ENCODE measurements at places on chromosomes 2 and 18.

DNA sequence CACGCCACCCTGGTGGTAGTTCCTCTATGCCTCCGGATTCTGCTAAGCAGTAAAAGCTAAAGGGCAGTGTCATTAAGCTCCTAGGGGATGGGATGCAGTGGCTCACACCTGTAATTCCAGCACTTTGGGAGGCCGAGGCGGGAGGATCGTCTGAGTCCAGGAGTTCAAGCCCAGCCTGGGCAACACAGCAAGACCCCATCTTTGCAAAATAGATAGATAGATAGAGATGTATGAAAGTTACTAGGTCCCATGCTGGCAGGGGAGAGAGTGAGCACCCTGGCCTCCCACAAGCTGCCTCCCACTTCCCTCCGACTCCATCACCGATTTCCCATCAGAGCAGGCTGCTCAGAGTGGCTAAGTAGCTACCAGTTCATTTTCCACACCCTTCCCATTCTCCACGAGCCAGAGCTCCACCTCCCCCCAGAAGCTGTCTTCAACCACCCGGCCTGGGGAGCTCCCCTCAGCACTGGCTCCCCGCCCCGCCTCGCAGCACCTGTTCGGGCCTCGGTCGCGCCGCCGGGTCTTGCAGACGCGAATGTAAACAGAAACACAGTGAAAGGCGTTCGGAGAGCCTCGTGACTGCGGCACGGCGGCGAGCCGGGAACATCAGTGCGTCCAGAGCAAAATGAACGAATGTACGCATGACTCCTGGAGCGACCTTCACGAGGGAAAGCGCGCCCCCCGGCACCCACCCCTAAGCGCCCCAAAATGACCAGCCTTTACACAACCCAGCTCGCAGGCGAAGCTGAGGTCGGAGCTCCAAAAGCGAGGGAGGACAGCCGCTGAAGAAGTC lies 598 bp upstream of the CEP68 start:
- no peak for DNase-seq

GRCh38 chr2:183014005-183014404 lies 24.3 kb downstream of the NCKAP1 start:
- DNase-seq = no peak

GRCh38 chr18:21632393-21632792 lies 20.3 kb downstream of the SNRPD1 start:
- peak; percentile 25 for DNase-seq

GRCh38 chr2:43840965-43841364 lies 2.2 kb downstream of the ABCG8 start:
- no peak for DNase-seq

DNA sequence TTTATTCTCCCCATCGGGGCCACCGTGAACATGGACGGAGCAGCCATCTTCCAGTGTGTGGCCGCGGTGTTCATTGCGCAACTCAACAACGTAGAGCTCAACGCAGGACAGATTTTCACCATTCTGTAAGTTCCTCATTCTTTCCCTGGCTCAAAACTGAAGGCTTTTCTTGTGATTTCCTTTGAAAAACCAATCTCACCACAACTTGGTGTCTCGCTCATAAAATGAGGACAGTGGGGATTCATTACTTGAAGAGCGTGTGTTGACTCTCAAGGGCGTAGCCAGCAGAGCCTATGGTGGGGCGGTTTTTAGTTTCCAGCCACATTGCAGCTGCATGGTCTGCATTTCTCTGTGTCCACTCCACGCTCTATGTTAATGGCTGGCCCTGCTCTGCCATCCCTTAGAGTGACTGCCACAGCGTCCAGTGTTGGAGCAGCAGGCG lies 29.0 kb downstream of the SLC1A4 start:
- no peak for DNase-seq

GRCh38 chr2:42072349-42073118 lies 24.7 kb downstream of the PKDCC start:
- DNase-seq = no peak

- no peak for DNase-seq
Observed at GRCh38 chr2:1011006-1011405, 60.4 kb downstream of the SNTG2 start.

DNA sequence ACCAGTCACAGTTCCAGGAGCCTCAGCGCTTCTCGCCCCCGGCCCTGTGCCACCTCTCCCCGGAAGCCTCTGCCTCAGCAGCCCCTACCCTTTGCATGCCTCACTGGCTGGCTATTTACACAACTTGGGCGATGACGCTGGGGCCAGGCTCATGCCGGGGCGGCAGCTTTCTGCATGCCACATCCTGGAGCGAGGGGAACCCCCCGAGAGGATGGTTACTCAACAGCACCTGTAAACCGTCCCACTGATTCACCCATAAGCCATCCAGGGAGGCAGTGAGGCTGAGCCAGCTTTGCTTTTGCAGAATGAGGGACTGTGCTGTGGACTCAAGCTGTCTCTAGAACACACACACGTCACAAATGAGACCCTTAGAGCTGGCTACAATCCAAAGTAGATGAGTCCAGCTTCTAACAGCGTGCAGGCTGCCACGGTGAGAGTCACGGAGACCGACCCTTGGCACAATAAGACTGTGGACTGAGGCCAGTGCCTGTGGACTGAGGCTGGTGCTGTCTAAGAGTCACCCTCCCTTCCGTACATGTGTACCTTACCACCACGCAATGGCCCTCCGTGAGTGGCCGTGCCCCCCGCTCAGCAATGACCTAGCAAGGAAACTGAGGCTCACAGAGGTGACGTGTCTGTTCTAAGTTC lies 45.6 kb upstream of the ODC1 start:
- DNase-seq = peak; percentile 37

- DNase-seq = no peak
Observed at GRCh38 chr2:199989822-199990221, 34.4 kb downstream of the MAIP1 start.

GRCh38 chr2:46211461-46211860 lies 85.7 kb upstream of the EPAS1 start:
- no peak for DNase-seq

DNA sequence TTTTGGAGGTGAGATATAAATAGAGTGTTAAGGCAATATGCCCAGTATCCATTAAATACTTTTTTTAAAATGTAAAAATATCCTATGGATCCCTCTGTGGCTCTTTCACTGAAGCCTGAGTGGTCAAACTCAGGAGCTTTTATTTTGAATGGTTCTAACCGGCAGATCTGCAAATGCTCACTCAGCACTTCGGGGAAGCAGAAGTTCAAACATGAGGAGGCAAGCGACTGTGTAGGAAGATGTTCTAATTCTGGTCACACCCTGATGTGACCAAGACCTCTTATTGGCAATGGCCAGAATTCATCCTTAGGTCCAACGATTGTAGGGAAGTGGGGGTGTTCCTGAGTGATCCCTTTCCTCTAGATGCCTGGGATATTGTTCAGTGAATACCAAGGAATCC lies 168.8 kb downstream of the CDCA7 start:
- DNase-seq = no peak

- DNase-seq = peak; percentile 4
Observed at GRCh38 chr18:63409301-63409700, 13.0 kb downstream of the VPS4B start.

- DNase-seq = no peak
Observed at GRCh38 chr2:80545420-80546210, 241.1 kb upstream of the LRRTM1 start.

GRCh38 chr2:216017365-216017764 lies 4.0 kb upstream of the MREG start:
- no peak for DNase-seq

- no peak for DNase-seq
Observed at GRCh38 chr2:36338827-36339145, 16.8 kb upstream of the CRIM1 start.

GRCh38 chr2:3142961-3143571 lies 234.6 kb downstream of the EIPR1 start:
- no peak for DNase-seq

DNA sequence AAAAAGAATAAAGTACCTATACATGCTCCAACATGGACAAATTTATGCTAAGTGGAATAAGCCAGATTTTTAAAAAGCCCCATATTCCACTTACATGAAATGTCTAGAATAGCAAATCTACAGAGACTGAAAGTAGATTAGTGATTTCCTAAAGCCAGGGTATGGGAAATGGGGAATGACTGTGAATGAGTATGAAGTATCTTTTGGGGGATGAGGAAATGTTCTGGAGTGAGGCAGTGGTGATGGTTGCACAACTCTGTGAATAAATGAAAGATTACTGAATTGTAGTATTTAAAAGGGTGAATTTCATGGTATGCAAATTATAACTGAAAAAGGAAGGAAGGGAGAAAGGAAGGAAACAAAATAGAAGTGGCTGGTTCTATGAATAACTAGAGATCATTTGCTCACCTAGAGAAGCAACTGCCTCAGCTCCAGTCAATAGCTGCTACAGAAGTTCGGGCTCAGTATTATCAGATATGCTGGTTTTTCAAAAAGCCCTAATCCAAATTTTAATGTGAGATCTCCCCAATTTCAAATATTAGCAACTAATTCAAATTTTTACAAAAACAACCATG lies 39.3 kb downstream of the MAP3K2 start:
- DNase-seq = peak; percentile 71

DNA sequence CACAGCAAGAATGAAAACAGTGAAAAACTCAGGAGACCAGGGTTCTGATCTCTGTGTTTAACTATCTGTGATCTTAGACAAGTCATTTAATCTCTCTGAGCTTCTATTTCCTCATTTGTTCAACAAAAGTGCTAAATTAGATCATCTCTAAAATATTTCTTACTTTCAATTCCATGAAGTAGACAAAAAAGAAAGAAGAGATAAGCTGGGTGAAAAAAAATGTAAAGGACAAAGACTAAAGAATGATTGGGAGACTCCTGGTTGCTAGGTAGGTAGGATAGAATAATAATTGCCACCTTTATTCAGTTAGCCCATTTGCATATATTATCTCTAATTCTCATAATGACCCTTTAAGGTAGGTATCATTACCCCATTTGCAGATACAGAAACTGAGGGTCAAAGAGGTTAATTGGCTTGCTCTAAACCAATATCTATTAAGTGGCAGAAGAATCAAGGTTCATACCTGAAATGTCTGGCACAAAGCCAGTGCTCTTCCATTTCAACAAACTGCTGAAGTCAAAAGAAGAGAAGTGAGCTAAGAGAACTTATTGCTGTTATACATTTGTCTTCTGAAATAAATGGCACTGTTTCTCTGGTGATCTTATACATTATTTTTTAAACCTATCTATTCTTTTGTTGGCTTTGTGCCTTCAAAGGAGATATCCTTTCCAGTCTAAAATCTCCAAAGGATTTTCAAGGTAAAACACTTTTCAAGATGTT lies 141.7 kb downstream of the OTX1 start:
- DNase-seq = no peak

DNA sequence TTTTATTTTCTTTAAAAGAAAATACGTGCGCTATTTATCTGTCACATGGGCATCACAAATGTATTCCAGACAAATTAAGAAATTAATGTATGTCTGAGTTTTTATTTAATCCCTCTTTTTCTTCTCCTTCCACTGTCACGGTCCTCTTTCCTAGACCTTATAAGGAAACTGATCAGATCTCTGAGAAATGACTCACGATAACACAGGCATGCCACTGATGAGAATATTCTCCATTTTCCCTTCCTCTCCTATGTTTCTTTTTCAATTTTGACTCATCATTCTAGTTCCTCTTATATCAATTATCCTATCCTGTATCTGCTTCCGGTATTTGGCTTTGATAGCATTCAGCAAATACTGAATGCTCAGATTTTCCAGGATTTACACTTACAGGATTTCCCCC lies 121.8 kb downstream of the DSC3 start:
- no peak for DNase-seq

DNA sequence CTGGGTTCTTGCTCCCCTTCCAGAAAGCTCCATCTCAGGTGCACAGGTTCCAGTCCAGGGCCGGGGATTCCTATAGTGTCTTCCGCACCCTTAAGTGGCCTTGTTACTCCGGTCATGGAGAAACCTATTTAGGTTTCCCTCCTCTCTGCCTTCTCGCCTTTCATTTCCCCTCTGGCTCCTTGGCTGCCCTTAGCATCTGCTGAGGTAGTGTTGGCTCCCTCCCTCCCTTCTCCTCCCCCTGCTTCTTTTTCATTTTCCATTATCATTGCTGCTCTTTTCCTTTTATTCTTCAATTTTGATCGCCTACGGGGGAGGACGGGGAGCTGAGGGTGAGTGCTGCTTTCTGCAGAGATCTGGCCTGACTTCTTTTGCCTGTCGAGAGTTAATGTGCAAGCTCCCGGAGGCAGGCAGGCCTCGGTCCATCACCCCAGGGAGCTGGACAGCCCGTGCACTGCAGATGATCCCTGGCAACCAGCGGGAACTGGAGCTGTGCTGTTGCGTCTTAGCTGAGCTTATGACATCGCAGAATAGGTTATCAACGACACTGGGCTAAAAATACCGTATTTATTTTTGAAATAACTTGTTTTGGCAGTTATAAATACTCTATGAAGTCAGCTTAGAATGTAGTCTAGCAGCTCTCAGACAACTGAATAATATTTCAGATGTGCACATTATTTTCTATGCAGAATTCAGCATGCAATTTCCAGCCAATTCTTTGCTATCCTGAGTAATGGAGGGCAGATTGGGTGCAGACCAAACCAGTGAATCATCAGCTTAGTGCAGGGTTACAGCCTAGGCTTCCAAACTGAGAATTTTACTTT lies 141.9 kb downstream of the SLC4A3 start:
- DNase-seq = peak; percentile 7

DNA sequence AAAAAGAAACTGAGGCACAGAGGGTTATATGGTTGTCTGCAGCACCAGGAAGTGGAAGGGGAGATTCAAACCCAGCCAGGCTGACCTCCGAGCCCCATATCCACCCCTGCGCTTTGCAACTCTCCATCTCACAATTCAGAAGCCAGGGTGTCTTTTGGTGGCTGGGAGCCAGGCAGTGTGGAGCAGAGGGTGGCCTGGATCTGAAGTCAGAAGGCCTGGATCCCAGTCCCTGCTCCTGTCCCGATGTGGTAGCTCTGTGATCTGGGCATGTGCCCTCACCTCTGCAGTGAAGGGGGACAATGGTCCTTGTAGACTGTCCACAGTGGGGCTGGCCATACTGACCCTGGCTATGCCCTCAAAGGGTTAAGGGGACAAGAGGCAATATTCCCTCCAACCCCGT lies 57.0 kb downstream of the CIB4 start:
- DNase-seq = no peak

- peak; percentile 31 for DNase-seq
Observed at GRCh38 chr2:105328281-105329196, 996 bp downstream of the TGFBRAP1 start.

DNA sequence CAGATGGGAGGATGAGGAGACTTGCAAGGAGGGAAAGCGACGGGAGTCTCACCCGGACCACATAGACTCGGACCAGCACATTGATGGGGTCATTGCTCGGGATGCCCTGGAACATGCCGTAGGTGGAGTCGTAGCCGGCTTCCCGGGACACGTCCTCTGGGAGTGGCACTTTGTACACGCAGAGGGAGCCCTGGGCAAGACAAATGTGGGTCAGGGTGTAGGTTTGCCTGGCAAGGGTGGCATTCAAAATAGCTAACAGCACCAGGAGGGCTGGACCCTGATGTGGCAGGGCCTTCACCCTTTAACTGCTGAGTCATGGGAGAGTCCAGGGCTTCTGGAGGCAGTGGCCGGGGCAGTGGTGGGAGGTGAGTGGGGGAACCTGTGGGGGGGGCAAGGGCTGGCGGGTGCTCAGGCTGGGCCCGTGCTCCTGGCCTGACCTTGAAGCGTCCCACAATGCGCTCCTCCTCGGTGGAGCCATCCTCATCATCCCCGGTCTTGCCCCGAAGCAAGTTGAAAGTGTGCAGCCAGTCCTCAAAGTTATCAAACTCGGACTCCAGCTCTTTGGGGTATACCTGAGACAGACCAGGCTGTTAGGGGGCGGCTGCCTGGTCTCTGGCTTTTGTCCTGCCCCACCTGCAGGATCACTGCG lies 11.1 kb downstream of the OTOF start:
- no peak for DNase-seq

GRCh38 chr2:107027205-107027604 lies 141.2 kb upstream of the ST6GAL2 start:
- DNase-seq = no peak

GRCh38 chr2:237405006-237405559 lies 8.9 kb downstream of the COL6A3 start:
- peak; percentile 62 for DNase-seq

Measured in fibroblast of pulmonary artery (primary cell).